T-cell (primary cell): ENCODE measurements at places on chromosomes 1 and 21. TPM values are rescaled to one million over a fixed set of nuclear protein-coding genes. Genes with fewer than 3 reads are reported as not detected.

The SH3BGR gene
- 1.3 TPM for total RNA-seq

GRCh38 chr1:192918259-192918658 is 109.4 kb downstream of the RGS2 start:
- no peak overlapping the region for H3K27ac ChIP-seq
- DNase-seq: no peak
- H3K4me1 ChIP-seq: no peaks in the 10 kb centered on the region
- no peaks in the 10 kb centered on the region for H3K36me3 ChIP-seq
- peaks cover 4% of the 10 kb centered on the region for H3K27me3 ChIP-seq
- H3K4me3 ChIP-seq: no peak overlapping the region

The EXO1 gene
- 0.41 TPM for total RNA-seq

DNA sequence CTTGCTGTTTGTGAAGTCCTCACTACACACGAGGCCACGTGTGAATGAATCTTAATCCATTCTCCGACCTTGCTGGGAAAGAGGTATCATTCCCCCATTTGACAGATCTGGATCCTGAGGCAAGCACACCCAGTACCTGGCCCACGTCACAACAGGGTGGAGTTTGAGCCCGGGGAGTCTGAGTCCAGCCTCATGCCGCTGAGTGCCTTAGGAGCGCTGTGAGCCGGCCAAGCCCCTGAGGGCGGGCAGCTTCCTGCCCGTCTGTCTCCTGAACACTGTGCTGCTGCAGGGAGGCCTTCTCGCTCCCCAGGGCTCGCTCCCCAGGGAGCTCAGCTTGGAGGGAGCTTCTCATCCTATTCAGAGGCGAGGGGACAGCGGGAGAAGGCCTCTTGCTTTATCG is 29.7 kb downstream of the SLC45A1 start:
- no peak overlapping the region for H3K27ac ChIP-seq
- H3K36me3 ChIP-seq: no peaks in the 10 kb centered on the region
- DNase-seq: no peak
- peaks cover 5% of the 10 kb centered on the region for H3K4me1 ChIP-seq
- H3K27me3 ChIP-seq: no peaks in the 10 kb centered on the region

DNA sequence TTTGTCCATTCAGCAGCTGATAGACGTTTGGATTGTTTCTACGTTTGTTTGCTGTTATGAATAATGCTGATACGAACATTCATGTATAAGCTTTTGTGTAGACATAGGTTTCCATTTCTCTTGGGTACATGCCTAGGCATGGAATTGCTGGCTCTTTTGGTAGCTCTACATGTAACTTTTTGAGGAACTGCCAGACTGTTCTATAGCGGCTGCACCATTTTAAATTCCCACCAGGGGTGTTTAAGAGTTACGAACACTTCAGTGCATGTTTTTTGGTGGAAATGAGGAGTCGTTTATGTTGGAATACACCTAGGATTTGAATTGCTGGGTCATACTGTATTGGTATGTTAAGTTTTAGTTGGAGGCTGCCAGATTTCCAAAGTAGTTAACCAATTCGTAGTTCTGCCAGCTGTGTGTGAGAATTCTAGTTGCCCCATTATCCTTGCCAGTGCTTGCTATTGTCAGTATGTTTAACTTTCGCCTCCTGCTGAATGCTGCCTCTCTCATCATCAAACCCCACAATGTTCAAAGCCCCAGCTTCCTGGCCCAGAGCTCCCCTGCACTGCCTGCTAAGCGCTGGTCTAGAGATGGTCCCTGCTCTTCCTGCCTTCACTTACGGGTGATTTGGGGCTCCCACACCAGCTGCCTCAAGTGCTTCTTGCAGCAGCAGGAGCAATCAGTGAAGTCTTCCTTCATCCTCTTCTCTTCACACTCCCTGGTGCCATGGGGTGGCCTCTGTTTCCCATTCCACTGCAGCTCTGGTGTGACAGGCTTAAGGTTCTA is 81.0 kb downstream of the MAN1C1 start:
- no peak overlapping the region for H3K4me3 ChIP-seq
- peak; percentile 55 for DNase-seq
- H3K27ac ChIP-seq: no peak overlapping the region
- peaks cover 38% of the 10 kb centered on the region for H3K4me1 ChIP-seq
- no peaks in the 10 kb centered on the region for H3K27me3 ChIP-seq

The MMEL1 gene
- 3.3 TPM for total RNA-seq

DNA sequence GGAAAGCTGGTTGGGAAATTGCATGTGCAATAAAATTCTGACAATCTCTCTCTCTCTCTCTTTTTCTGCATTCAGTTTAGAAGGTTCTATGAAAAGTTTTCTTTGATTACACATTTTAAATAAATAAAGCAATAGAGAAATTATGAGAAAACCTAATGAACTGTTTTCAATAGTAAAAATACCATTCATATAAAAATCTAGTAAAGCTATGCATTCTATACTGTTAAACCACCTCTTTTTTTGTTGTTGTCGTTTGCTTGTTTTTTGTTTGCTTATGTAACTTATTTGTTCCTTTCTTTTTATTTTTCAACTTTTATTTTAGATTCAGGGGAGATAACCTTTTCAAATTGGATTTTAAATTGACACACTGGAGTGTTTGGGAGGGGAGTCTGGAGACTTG is 14.1 kb upstream of the OR2B11 start:
- H3K27ac ChIP-seq: no peak overlapping the region
- no peak overlapping the region for H3K4me3 ChIP-seq
- no peaks in the 10 kb centered on the region for H3K4me1 ChIP-seq
- H3K27me3 ChIP-seq: no peaks in the 10 kb centered on the region
- DNase-seq: no peak

The ERICH3 gene
- total RNA-seq: not detected

The VASH2 gene
- total RNA-seq: 0.47 TPM

The MSH4 gene
- 0.43 TPM for total RNA-seq

The CFHR3 gene
- total RNA-seq: not detected

DNA sequence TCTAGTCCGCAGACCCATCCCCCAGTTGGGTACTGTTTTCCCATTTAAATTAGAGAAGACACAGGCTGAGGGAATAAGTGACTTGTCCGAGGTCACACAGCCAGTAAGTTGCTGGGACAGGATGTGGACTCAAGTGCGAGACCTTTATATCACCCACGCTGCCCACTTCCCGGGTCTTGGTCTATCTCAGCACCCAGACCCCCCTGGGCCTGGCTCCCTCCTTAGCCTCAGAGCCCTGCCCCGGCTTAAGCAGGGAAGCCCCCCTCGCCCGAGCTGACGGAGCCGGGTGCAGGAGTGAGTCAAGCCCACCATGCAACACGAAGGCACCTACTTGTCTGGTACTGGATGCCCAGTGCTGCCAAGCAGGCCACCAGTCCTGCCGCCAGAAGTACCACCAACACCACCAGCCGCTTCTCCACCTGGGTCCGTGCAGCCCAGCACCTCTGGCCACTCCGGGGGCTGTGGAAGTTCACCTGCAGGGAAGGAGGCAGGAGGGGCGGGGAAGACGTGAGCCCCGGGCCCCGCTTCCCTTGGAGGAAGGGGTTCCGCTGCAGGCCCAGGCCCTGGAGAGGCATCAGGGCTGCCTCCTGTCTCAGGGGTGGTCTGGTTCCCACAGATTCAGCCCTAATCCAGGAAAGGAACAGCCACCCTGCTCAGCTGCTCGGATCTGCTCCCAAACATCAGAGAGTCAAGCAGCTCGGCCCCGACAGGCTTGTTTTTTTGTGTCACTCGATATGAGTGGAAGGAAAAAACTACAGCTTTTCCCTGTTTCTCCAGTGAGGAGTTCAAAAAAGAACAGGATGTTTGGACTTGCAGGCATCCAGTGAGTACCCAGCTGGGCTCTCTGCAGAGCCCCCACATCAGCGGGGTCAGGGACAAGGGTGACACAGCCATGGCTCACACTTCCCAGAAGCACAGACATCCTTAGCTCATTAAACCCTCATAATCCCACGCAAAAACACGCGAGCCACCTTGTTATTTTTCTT is 11.1 kb downstream of the ECE1 start:
- H3K27ac ChIP-seq: peak overlapping the region; percentile 82
- no peak for DNase-seq
- peaks cover 9% of the 10 kb centered on the region for H3K36me3 ChIP-seq
- no peak overlapping the region for H3K4me3 ChIP-seq
- no peaks in the 10 kb centered on the region for H3K27me3 ChIP-seq

The C1orf21 gene
- total RNA-seq: 3.9 TPM

- DNase-seq: no peak
- H3K4me1 ChIP-seq: no peaks in the 10 kb centered on the region
- H3K27me3 ChIP-seq: no peaks in the 10 kb centered on the region
- no peak overlapping the region for H3K4me3 ChIP-seq
- H3K36me3 ChIP-seq: no peaks in the 10 kb centered on the region
Observed at GRCh38 chr1:219651993-219652392, 39.1 kb upstream of the ZC3H11B start.

DNA sequence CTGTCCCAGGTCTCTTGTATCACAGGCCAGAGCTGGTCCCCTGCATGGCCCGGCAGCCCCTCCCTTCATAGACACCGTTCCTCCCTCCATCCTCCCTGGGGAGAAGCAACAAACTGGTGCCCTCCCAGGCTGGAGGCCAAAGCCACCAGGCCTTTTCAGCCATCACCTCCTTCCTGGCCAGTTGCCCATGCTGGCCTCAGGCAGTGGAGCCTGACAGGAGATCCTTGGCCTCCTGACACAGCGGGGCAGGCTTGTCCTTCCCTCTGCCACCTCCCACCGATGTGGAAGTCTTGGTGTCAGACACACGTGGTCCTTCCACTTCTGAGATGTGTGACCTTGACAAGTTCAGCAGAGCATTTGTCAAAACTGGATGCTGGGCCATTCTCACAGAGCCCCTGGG is 206.0 kb downstream of the HIVEP3 start:
- no peaks in the 10 kb centered on the region for H3K36me3 ChIP-seq
- H3K27ac ChIP-seq: no peak overlapping the region
- H3K27me3 ChIP-seq: peaks cover 2% of the 10 kb centered on the region
- H3K4me3 ChIP-seq: no peak overlapping the region
- no peak for DNase-seq

- no peak for DNase-seq
- H3K4me1 ChIP-seq: no peaks in the 10 kb centered on the region
- no peak overlapping the region for H3K27ac ChIP-seq
Observed at GRCh38 chr1:213552045-213552444, 435.7 kb upstream of the PROX1 start.

DNA sequence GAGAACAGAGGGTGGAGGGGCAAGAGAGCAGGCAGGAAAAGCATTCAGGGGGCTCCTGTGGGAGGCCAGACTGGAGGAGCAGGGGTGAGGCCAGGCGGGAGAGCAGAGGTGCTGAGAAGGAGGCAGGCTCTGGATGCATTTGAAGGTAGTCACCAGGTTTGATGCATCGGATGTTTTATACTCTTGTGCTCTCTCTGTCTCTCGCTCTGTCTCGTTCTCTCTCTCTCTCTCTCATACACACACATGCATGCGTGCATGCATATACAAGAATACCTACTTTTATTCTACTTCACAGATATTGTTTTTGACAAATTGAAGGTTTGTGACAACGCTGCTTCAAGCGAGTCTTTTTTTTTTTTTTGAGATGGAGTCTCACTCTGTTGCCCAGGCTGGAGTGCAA is 15.0 kb upstream of the ITPKB start:
- no peaks in the 10 kb centered on the region for H3K27me3 ChIP-seq
- no peaks in the 10 kb centered on the region for H3K36me3 ChIP-seq
- peaks cover 16% of the 10 kb centered on the region for H3K4me1 ChIP-seq
- no peak overlapping the region for H3K4me3 ChIP-seq
- no peak overlapping the region for H3K27ac ChIP-seq

The IL24 gene
- total RNA-seq: not detected

DNA sequence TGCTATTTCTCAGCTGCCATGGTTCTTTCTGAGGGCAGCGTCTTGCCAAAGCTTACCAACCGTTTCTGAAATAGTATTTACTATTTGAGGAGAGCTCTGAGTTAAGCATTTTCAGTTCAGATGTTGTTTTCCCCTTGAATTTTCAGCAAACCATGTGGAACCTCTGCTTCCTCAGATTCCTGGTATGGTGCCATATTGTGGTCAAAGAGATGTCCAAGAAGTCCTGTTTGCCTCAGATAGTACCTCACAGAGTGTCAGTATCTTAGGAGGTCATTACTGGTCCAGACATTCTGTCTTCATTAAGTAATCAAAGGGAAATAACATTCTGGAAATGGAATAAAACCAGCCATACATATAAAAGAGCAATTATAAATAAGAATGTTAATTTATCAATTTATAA is 36.6 kb downstream of the VANGL2 start:
- H3K27ac ChIP-seq: peak overlapping the region; percentile 94
- H3K4me3 ChIP-seq: no peak overlapping the region
- H3K4me1 ChIP-seq: peaks cover 15% of the 10 kb centered on the region
- DNase-seq: no peak
- H3K36me3 ChIP-seq: no peaks in the 10 kb centered on the region

- DNase-seq: no peak
- H3K27ac ChIP-seq: no peak overlapping the region
- no peak overlapping the region for H3K4me3 ChIP-seq
- H3K4me1 ChIP-seq: no peaks in the 10 kb centered on the region
- H3K36me3 ChIP-seq: peaks cover 37% of the 10 kb centered on the region
- H3K27me3 ChIP-seq: no peaks in the 10 kb centered on the region
Observed at GRCh38 chr1:119946724-119947123, 50.4 kb upstream of the ADAM30 start.

DNA sequence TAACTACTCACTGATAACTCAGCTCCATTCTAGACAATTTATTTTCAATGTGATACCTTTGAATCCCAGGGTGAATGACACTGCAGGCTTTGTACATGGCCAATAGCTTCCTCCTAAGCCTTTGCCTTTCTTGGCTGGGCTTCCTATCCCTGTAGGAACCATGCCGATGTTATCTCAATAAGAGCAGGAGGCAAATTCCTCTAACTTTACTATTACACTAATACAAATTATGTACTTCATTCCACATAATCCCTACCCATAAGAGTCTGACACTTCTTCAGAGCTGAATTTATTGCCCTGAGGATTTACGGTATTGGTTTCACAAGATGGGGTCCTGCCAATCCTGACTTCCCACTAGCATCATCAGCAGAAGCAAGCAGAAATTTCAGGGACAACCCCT is 14.0 kb downstream of the TGFBR3 start:
- H3K27me3 ChIP-seq: no peaks in the 10 kb centered on the region
- peaks cover 58% of the 10 kb centered on the region for H3K4me1 ChIP-seq
- no peak overlapping the region for H3K27ac ChIP-seq

DNA sequence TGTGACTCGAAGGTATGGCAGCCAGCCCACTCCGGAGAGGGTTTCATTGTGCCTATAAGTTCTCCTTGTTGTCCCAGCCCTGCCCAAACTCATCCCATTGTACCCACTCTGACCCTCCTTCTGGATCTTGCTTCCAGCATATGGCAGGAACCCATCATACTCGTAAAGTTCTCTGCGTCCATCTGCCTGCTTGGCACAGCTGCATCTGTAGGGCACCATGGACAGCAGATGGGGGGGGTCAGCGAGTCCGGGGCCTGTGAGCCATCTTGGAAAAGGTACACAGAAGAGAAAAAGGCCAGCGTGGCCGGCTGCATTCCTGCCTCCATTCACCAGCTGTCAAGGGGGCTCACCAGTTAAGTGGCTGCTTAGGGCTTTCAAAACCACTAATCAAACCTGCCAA is 94.9 kb upstream of the IGSF21 start:
- H3K27me3 ChIP-seq: no peaks in the 10 kb centered on the region
- no peak overlapping the region for H3K4me3 ChIP-seq
- H3K4me1 ChIP-seq: no peaks in the 10 kb centered on the region
- no peak overlapping the region for H3K27ac ChIP-seq

- DNase-seq: no peak
- H3K27ac ChIP-seq: no peak overlapping the region
- no peaks in the 10 kb centered on the region for H3K27me3 ChIP-seq
- peaks cover 17% of the 10 kb centered on the region for H3K4me1 ChIP-seq
Observed at GRCh38 chr1:17199267-17200044, 5.5 kb upstream of the PADI1 start.

The LDLRAD1 gene
- total RNA-seq: not detected

The CHD5 gene
- total RNA-seq: 0.05 TPM

The IFFO2 gene
- 76.2 TPM for total RNA-seq
